Activated T-helper 17 cell treated with anti-CD3 and anti-CD28 coated beads, Interleukin-2, amount 50 U/mL, for 72 hours (primary cell): ENCODE measurements at places on chromosomes 5 and 9. TPM values are rescaled to one million over a fixed set of nuclear protein-coding genes. Genes with fewer than 3 reads are reported as not detected.
A peak's percentile ranks its signal among the peaks of the same experiment; 100 is the strongest.

DNA sequence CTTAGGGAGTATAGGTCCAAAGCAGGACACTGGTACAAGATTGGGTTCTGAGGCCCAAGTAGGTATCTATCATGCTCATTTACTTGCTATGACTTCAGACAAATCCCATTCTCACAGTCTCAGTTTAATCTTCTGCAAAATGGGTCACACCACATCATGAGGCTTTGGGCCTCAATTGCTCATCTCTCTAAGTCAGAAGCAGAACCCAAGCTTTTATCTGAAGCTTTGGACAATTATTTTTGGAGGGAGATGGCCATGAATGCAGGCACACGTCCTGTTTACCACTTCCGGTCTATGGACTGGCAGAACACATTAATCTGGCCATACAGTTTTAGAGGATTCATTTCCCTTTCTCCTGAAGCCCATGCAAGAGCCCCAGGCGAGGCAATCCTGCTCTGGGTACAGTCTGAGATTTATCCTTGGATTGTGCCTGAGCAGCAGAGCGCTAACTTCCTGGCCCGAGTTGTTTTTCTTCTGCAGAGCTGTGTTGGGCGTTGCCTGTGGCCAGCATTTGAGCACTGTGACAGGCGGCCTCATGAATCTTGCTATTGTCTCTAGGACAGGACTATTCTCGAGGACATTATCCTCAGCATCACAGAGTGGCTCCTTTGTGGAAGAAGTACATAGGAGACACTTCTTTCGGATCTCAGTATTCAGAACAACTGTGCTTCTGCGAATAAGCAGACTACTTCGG lies 16.1 kb downstream of the SLC22A4 start:
- no peak for ATAC-seq

GRCh38 chr9:76459694-76460635 lies 983 bp downstream of the GCNT1 start:
- ATAC-seq = peak; percentile 13

DNA sequence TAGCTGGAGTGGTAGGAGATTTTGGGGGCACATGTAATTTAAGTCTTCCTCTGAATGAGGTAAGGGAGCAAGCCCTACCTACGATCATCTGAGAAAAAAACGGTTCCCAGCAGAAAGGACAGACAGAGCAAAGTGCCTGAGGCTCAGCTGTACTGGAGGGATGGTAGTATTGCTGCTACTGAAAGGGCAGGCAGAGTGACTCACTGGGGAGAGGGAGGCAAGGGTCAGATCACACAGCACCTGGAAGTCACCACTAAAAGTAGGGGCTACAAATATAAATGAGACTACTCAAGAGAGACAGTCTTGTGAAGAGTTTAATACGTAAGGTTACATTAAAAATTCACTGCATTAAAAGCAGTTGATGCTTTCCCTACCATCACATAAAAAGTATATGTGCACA lies 75.9 kb downstream of the NFIB start:
- no peak for ATAC-seq

DNA sequence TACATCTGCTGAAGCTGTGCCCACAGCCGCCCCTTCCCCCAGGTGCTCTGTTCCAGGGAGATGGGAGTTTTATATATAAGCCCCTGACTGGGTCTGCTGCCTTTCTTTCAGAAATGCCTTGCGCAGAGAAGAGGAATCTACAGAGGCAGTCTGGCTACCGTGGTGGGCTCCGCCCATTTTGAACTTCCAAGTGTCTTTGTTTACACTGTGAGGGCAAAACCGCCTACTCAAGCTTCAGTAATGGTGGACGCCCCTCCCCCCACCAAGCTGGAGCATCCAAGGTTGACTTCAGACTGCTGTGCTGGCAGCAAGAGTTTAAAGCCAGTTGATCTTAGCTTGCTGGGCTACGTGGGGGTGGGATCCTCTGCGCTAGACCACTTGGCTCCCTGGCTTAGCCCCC lies 41.3 kb downstream of the RANBP17 start:
- ATAC-seq = no peak

The ANKRD31 gene
- 0.32 TPM for total RNA-seq
